ENCODE measurements at places on chromosomes 4 and X. TPM values are rescaled to one million over a fixed set of nuclear protein-coding genes. Genes with fewer than 3 reads are reported as not detected.

FGD1 gene
- total RNA-seq: 8.8 TPM

PFKFB1 gene
- total RNA-seq: 0.74 TPM

PTPN13 gene
- total RNA-seq: 183 TPM

MID2 gene
- total RNA-seq: 1.2 TPM

SLC9B1 gene
- total RNA-seq: not detected

CTAG1A gene
- not detected for total RNA-seq

AMBN gene
- 0.15 TPM for total RNA-seq

ARHGAP24 gene
- 2.2 TPM for total RNA-seq

BBS12 gene
- 5.9 TPM for total RNA-seq

MTMR1 gene
- total RNA-seq: 18.0 TPM

DNA sequence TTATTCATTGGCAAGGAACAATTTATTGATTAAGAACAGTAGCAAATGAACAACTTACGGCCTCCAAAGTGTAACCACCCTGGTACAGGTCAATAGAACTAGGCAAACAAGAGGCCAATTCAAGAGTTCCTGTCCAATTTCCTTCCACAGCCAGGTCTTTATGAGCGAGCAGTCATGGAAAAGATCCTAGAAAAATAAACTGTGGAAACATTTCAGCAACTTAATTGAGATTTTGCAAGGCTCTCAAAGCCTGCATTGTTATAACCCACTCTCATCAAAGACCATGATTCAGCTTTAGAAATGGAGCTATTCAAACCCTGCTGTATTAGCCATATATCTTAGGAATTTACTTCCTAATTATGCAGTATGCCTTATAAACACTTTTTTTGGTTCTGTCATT is 43.6 kb downstream of the UNC5C start:
- peak; percentile 7 for DNase-seq

- DNase-seq: peak; percentile 32
Observed at GRCh38 chrX:148555101-148555500, 54.7 kb downstream of the AFF2 start.

DNA sequence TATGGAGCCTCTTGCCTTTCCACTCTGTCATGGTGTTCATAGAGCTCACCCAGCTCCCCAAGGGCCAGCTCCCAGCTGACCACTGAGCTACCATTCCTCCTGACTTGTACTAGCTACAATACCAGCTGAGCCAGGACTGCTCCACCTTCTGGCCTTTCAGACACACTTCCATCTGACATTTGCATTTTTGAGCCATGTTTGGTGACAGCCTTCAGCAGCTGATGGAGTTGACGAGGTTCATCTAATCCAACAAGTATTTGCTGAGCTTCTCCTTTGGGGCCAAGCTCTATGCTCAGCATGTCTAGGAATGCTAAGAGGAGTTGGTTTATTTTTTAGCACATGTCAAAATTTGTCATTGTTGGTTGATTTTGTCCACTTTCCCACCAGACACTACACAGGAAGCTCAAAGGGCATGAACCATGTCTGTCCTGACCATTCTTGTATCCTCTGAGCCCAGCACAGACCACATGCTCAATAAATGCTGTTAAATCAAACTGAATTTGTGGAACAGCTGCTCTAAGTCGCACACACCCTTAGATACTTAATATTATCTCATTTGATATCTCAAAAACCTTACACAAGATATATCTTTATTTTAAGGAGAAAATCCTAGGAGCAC is 142.6 kb upstream of the PPARGC1A start:
- peak; percentile 40 for DNase-seq

- no peak for DNase-seq
Observed at GRCh38 chr4:88722828-88723227, 25.2 kb upstream of the NAP1L5 start.

DNA sequence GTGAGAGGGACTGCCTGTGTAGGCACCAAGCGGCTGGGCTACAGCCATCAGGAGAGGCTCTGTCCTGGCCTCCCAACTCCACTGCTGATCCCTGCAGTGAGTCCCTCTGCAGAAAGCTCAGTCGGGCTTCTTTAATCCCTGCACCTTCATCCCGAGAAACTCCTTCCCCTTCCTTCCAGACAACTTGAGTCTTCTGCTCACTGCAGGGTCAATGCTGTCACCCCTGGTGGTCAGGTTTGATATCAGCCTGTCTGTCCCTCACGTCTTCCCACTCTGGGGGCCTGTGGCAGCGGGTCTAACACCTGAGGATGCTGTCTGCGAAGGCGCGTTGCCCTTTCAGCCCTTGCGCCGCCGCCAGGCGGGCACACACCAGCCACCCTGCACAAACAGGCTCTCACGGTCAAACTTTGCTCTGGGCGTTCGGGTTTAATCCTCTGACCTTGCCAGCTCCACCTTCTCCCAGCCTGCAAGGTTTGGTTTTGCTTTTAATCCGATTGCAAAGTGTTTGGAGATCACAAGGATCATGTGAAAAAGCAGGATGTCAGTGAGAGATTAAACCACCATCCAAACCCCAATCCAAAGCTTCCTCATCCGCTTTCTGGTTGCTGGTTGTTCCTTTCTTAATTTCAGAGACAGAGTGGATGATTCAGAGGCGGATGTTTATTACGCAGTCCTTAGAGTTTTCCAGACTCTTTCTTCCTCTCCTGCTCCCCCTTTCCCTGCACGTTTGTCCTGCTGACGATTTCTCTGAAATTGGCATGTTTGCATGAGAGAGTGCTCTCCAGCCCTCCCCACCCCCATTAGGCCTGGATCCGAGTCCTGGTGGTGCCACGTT is 74.8 kb upstream of the SLC34A2 start:
- no peak for DNase-seq

GRCh38 chr4:152605031-152605430 is 69.1 kb upstream of the FBXW7 start:
- no peak for DNase-seq

DNA sequence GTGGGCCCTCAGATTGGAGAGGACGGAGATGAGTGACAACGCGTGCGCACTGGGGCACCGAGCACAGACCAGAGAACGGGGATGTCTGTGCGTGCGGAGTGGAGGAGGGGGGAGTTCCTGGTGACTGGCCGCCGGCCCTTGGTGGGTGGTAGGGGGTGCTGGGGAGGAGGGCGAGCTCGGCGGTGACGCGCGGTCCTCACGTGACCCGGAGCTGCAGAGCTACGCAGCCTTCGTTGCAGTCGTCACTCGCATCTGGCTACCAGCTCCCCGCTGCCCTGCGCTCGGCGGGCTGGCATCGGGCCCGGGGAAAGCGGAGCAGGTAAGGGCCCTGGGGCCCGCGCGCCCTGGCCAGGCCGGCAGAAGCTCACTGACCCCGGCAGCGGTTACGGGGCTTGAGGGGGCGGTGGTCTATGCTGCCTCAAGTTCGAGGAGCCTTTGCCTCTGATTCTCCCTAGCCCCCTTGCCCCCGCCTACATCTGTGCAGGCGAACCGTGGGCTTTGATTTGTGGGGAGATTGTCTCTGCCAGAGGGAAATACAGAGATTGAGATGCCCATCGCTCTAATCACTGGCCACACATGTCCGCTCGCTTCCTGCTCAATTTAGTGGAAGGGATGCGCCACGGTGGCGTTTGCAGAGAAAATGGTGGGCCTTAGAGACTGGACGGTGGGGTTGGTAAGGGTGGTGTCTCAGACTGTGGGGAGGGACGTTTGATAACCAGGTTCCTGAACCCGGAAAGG is at the start of gene ARMCX4:
Gene ARMCX4, plus strand, starts transcription at position 245 of the 738 bp plus-strand sequence. CDS start 3,134 bp downstream, outside the sequence.
- DNase-seq: peak; percentile 82

DNA sequence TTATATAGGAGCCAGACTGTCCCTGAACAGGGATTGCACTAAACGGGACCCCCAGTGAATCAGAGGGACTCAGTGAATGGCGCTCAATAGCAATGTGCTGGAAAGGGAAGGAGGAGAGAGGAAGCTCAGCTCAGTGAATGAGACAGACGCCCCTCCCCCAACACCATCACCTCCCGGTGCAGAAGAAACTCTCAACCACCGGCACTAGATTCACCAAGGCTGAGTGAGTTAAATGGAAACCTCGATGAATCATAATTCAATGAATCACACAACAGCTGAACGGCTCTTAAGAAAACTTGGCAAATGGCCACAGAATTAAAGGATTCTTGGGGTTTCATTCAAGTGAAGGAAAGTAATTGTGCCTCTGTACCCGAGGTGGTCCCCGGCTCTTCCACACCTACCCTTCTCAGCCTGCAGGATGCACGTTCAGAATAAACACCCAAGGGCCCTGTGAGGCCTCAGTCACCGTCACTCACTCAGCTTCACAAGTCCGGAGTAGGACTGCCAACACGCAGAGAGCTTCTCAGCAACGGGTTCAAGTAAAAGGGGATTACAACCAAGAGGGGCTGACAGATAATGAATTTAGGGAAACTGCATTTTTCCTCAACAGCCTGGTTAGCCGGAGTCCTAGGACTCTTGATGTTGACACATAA is 29.3 kb downstream of the CRMP1 start:
- DNase-seq: no peak

GRCh38 chr4:8010618-8011017 is 71.0 kb upstream of the AFAP1 start:
- peak; percentile 71 for DNase-seq

DNA sequence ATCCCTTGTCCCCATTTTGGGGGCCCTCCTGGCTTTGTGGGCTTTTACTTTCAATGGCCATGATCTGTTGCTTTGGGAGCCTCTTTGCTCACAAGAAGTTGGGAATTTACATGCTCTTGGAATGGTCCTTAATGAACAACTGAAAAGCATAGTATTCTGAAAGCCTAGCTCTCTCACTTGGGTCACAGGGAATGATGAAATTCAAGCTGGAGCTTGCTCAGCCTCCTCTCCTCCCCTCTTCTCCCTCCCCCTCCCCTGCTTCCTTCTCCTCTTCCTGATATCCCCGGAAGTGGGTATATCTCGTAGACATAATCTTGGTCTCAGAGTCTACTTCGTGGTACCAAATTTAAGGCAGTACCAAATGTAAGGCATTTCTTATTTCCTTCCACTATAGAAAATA is 400.6 kb upstream of the NR3C2 start:
- DNase-seq: no peak

DNA sequence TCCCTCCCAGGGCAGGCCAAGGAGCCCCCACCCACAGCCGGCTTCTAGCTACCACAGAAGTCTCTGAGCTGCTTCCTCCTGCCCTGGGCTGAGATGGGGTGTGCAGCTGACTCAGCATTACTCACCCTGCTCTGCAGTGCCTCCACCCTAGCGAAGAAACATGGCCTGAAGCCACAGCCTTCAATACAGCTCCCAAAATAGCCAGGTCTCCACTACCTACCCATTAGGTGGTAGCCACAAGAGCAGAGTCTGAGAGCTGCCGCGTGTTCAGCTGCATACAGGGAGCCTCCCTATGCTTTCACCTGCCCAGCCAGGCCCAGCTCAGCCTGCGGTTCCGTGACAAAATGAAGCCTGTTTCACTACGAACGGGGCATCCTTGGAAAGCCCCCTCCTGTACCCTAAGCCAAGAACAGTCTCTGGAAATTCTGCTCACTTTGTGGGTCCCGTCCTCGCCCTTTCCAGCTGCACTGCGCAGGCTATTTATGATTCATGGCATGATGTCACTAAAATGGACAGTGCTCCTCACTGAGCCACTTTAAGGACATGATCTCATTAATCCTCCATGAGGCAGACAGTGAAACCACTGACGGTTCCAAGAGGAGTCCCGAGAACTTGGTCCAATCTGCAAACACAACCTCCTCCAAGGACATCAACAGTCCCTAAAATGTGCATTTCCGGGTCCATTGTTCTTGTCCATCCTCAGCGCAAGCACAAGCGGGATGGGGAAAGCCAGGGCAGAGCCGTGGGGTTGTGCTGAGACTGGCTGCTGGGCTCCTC is 20.2 kb downstream of the WDR1 start:
- DNase-seq: no peak

DNA sequence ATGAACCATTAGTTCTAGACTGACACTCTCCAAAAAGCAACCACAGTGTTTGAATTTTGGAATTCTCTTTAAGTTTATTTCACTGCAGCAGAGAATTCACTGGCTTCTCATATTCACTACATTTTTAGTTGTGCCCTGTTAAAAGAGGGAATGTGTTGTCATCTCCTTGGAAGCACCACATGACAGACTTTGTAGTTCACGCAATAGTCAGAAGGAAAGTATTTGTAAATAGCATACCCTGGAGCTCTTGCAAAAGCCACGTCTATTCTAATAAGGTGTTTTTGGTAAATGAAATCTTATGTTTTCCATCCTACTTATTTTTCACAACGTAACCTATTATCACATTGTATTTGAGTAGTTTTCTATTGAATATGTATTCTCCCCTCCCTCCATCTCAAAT is 25.8 kb downstream of the DOCK11 start:
- no peak for DNase-seq

DNA sequence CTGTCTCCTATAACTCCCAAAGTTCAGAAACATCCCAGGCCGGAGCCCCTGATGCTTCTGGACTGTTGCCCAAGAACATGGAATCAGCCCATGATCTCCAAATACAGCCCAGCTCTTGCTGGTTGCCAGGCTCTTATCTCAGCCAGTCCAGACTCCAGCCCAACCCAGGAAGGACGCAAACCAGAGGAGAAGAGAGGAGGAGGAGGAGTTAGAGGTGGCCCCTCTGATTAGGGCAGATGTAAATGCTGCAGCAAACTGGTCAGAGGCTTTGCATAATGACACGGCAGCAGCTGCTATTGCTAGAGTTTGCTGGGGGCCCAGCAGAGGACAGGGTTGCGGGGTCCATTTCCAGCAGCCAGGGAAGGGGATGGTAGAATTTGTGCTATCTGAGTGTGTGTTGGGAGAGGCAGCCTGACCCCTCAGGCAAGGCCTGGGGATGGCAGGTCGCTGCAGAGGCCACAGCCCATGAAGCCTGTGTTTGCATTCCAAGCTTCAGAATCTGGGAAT is 4.2 kb upstream of the OTUD5 start:
- DNase-seq: no peak
